Stimulated activated CD8-positive, alpha-beta memory T cell treated with anti-CD3 and anti-CD28 coated beads, Interleukin-7, amount 100 ng/mL, for 48 hours (primary cell): ENCODE measurements at places on chromosomes 2 and 18.
A peak's percentile ranks its signal among the peaks of the same experiment; 100 is the strongest.

GRCh38 chr2:9440058-9440727 lies 16.7 kb downstream of the CPSF3 start:
- no peak for DNase-seq

DNA sequence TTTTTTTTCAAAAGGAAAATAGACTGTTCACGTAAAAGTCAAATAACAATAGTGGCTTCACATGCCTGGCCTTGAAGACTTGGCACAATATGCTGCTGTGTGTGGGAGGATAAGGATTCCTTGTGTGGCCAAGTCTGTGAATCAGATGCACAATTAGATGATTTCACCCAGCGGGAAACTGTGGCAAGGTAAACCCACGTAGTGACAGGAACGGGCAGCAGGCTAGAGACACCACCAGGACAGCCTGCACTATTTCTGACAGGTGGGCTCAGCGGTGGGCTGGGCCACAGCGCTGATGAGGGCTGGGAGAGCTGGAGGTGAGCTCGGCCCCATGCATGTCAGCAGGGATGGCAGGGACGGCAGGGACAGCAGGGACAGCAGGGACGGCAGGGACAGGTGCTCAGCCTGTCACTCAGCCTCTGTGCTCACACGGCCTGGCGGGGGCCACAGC lies 21.6 kb downstream of the SNORC start:
- DNase-seq: no peak

DNA sequence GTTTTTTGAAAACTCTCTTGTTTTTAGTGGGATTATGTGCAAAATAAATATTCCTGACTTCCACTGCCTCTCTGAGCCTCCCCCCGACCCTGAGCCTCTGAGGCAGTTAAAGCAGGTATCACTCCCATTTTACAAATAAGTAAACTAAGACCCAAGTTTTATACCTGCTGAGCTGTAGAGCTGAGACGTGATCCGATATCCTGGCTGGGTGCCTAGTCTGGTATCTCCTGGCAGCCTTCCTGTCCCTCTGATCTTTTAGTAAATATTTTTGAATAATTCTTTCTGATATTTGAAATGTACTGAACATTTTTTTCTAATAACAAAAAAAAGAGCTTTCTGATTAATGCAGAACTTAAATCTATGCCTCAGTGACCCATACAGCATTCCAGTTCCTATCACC lies 108.3 kb upstream of the NOSTRIN start:
- DNase-seq: no peak

- no peak for DNase-seq
These were observed 110.9 kb downstream of the STK39 start for GRCh38 chr2:168136392-168136977.

DNA sequence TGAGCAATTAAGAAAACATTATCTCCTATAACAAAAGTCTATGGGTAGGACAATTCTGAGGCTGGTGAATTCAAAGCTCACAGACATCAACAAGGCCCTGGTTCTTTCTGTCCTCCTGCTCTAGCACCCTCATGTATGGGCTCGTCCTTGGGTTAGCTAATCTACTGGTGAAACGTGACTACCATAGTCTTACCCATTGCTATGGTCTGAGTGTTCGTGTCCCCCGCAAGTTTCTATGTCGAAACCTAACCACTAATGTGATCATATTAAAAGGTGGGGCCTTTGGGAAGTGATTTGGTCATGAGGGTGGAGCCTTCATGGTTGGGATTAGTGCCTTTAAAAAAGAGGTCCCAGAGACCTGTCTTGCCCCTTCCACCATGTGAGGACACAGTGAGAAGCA lies 564.7 kb downstream of the TNS1 start:
- DNase-seq: no peak

DNA sequence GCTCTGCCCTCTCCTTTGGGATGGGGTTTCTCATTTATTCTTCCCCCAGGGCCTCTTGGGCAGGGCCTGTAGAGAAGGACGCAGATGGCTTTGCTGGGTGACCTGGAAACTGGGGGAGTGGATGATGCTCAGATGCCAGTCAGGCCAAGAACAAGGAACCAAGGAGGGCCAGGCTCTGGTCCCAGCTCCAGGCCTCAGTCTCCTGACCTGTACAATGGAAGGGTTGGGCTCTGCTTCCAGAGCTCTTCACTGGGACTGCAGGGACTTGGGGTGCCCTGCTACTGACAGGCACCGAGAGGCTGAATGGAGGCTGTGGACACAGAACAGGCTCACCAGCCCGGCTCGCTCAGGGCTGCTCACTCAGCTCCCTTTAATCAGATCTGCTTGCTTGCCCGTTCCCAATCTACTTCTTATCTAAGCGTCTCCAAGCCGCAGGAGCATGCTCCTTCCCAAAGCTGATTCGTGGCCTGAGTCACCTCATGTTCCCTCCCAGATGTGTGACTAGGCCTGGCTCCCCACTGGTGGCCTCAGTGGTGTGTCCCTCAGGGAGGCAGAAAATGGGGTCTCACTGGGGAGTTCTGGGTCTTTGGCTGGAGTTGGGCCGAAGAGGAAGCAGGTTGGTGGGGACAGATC lies 82.6 kb upstream of the ODC1 start:
- no peak for DNase-seq

DNA sequence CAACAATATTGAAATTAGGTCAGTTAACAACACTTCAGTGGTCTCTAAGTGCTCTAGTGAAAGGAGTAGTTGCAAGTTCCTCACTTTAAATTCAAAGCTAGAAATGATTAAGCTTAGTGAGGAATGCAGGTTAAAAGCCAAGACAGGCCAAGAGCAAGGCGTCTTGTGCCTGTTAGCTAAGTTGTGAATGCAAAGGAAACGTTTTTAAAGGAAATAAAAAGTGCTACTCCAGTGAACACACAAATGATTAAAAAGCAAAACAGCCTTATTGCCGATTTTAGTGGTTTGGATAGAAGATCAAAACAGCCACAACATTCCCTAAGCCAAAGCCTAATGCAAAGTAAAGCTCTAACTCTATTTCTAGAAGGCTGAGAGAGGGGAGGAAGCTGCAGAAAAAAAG lies 44.7 kb downstream of the ANTXR1 start:
- DNase-seq: no peak

GRCh38 chr2:120780402-120780801 lies 44.7 kb downstream of the GLI2 start:
- no peak for DNase-seq

DNA sequence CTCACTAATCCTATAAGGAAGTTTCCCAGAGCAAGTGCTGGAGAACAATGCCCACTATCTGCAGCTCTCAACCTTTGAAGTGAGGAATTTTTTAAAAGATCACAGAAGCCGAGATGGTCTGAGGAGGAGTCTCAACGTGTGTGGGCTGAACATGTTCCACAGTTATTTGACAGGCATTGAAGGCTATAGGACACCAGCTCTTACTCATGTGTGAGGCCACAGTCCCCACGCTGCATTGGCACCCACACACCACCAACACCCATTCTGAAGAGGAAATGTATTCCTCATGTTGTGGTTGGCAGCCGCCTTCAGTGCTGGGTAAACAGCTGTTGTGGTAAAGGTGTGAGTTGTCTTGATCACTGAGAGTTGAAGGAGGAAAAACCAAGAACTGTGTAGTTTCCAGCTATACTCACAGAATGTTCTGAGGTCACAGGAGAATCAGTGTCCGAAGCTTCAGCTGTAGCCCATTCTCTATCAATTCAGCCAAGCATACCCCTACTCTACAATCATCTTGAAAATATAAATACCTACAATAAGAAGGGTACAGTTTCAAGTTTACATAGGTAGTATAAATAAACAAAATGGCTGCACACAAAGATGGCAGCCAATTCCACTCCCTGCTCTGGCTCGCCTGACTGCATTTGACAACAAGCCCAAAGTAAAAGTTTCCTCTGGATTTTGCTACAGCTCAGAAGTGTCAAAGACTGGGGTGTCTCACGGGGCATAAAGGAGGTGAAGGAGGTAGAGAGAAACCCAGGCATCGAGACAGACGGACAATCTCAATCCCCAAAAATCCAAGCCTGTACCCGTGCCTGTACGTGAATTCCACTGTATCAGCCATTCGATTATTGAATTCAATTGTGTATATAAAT lies 12.1 kb downstream of the CD226 start:
- DNase-seq: peak; percentile 88

- DNase-seq: no peak
These were observed 6.3 kb upstream of the CTAGE1 start for GRCh38 chr18:22423878-22424564.

DNA sequence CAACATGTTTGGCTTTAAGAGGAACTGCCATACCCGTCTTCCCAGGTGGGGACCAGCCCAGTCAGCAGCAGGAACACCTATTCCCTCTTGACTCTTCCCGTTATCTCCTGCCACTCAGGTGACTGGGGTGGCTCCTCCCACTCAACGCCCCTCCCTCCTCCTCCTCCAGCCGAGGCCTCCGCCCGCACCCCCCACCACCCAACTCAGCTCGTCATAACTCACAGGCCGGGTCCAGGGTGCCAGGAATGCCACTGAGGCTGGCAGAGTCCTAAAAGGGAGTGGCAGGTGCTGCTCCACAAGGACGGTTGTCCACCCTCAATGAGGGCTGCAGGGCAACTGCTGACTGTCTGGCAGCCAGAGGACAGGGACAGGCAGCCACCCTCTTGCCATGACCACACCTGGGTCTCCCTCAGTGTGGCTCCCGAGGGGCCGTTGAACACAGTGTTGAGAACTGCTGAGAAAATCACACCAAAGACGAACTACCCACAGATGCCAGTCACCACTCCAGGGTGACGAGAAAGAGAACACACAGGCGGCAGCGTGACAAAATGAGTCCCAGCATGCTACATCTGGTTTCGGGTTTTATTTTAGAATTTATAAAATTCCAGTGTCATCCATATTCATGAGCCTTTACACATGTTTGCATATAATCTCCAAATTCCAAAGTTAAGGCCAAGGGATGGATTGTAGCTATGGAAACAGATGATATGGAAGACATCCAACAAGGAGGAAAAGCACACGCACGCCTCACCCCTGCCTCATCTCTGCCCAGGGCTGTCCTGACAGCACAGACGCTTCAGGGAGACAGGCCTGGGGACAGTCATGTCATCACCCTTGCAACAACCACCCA lies 38.5 kb downstream of the ANO7 start:
- DNase-seq: no peak

GRCh38 chr2:105410554-105410953 lies 11.7 kb upstream of the FHL2 start:
- DNase-seq: no peak

DNA sequence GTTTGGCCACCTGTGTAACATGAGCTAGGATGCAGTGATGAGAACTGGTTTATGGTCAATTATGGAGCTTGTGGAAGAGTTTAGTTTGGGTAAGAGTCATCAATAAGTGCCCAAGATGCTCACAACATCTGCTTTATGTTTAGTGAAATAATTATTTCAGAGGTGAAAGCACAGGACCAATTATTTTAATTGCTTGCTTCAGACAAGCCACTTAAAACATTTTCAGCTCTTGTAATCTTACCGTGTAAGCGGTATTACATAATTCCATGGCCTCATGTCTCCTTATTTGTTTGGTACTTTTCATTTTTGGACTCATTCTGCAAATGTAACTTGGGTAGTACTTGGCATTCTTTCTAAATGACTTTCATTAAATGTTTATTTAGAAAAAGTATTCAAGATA lies 5.4 kb downstream of the B3GNT2 start:
- DNase-seq: no peak

- DNase-seq: no peak
These were observed 224.0 kb upstream of the TANK start for GRCh38 chr2:160936044-160936806.

- no peak for DNase-seq
These were observed 250.3 kb upstream of the TCF4 start for GRCh38 chr18:55838319-55838718.

GRCh38 chr2:185984670-185985069 lies 246.1 kb downstream of the FSIP2 start:
- no peak for DNase-seq

DNA sequence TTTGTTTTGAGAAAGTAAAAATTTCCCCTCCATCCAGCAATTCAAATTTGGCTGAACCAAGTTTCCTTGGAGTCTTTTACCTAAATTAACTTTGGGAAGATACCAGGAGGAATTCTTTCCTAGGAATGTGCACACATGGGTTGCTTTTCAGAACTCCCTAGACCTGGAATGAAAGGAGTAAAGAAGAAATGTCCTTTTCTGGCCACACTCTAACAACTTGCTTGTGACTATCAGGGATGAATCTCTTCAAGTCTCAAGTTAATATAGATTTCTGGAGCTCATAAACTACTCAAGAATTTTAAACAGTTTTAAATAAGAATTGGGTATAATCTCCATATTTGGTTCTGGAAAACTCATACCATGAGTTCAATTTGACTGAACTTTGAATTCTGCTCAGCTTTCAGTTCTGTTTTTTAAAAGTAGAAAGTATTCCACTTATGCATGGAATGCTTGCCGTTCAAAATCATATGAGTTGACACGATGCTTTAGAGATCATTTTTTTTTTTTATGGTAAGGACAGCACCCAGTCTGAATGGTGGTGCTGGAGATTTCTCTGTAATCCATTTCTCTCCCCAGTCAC lies 7.7 kb downstream of the RASGRP3 start:
- DNase-seq: no peak

GRCh38 chr2:221972813-221973478 lies 325.9 kb downstream of the PAX3 start:
- DNase-seq: no peak

DNA sequence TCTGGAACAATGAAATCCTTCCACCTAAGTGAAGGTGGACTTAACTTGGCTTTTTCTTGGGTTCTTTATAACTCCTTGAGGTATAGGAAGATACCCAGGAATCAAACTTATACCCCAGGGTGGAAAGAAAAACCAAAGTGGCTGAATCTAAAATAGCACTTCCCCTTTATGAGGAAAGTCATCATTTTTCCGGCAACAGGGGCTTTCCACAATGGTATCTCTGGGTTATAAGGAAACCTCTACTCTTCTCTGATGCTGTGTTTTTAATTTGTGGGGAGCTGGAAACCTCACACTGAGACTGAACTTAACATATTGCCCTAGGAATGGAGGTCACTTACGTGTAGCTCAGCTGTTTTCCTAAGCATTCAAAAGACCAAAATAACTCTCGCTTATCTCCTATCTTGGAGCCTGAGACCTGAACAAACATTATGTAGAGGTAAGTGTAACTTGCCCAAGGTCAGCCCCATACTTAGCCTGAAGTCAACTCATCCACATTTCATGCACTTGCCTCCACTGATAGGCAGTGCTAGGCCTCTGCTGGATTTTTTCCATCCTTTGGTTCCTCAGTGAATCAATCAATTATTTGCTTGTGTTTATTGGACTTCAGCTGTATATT lies 117.9 kb downstream of the SETBP1 start:
- no peak for DNase-seq

DNA sequence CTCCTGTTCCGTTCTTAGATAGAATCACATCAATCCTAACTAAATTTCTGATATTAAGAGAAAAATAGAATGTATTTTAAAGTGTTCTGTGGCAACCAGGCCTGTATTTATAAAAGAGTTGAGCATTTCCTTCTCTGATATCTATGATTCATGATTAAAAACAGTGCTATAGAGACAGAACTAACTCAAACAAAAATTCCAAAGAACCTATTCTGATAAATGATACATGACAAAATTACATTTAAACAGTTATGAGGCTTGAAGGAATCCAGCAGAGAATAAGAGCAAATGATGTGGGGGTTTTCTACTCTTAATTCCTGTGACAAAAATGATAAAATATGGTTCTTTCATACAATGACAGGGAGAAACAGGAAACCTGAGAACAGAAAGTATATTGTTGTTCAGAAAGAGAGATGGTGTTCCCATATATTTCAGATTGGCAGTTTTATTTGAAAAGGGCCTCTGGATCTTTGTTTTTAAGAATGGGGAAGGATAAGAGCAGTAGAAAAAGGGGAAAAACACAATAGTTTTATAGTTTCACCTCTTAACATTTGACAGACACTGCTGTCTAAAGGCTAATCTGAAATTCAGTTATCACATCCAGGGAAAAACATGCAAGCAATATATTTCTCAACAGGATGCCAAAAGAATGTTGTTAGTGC lies 944.3 kb downstream of the LRP1B start:
- no peak for DNase-seq

- no peak for DNase-seq
These were observed 312.9 kb downstream of the PRKCE start for GRCh38 chr2:45964223-45964841.
